Activated CD4-positive, alpha-beta T cell treated with anti-CD3 and anti-CD28 coated beads, Interleukin-2, amount 10 ng/mL, durations not matched to agents 7 days and 5 days (primary cell): ENCODE measurements at places on chromosomes 2 and 18.

GRCh38 chr18:45355944-45356520 is 259.2 kb upstream of the SLC14A2 start:
- DNase-seq = no peak
- H3K4me1 ChIP-seq = no peaks in the 10 kb centered on the region
- H3K27ac ChIP-seq = no peak overlapping the region
- no peaks in the 10 kb centered on the region for H3K27me3 ChIP-seq

DNA sequence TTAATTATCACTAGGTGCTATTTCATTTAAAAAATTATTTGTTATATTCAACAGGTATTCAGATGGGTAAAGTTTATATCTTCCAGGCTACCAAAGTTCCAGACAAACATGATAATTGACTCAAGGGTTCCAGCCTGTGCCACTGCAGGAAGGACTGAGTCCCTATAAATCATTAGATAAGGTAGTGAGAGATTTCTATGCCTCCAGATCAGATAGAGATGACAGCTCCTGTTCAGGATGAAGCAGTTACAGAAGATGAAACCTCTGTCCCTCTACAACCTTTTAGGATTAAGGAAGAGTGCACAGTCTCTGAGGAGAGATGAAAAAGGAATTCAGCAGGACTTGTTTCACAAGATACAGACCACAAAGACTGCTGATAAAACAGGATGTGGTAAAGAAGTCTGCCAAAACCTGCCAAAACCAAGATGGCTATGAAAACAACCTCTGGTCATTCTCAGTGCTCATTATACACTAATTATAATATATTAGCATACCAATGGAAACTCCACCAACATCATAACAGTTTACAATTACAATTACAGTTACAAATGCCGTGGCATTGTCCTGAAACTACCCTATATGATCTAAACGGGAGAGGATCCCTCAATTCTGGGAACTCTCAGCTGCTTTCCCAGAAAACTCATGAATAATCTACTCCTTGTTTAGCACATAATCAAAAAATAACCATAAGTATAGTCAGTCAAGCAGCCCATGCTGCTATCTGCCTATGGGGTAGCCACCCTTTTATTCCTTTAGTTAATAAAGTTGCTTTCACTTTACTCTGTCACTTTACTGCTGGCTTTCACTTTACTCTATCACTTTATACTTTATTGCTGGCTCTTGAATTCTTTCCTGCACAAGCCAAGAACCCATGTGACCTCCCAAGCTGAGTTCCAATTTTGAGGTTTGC is 288.5 kb downstream of the PDE11A start:
- peaks cover 9% of the 10 kb centered on the region for H3K36me3 ChIP-seq
- peak; percentile 41 for DNase-seq
- peaks cover 43% of the 10 kb centered on the region for H3K4me1 ChIP-seq
- H3K27me3 ChIP-seq = peaks cover 9% of the 10 kb centered on the region

DNA sequence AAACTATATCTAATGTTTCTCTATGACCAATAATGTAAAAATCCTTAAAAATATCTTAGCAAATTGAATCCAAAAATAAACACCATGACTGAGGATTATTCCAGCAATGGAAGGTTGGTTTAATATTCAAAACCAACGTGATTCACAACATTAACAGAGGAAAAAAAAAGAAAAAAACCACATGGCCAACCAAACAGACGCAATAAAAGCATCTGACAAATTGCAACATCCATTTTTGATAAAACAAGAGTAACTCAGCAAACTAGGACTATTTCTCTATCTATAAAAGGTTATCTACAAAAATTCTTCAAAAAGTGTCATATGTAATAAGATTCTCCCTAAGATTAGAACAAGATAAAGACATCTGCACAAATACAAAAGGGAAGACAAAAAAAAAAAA is 28.9 kb downstream of the PPP3R1 start:
- no peak for DNase-seq
- no peaks in the 10 kb centered on the region for H3K27me3 ChIP-seq
- peaks cover 71% of the 10 kb centered on the region for H3K4me1 ChIP-seq
- no peak overlapping the region for H3K27ac ChIP-seq
- H3K36me3 ChIP-seq = peaks cover 27% of the 10 kb centered on the region

- no peak overlapping the region for H3K27ac ChIP-seq
- H3K36me3 ChIP-seq = peaks cover 2% of the 10 kb centered on the region
- H3K27me3 ChIP-seq = no peaks in the 10 kb centered on the region
Observed at GRCh38 chr2:136215908-136216472, 98.0 kb upstream of the CXCR4 start.

DNA sequence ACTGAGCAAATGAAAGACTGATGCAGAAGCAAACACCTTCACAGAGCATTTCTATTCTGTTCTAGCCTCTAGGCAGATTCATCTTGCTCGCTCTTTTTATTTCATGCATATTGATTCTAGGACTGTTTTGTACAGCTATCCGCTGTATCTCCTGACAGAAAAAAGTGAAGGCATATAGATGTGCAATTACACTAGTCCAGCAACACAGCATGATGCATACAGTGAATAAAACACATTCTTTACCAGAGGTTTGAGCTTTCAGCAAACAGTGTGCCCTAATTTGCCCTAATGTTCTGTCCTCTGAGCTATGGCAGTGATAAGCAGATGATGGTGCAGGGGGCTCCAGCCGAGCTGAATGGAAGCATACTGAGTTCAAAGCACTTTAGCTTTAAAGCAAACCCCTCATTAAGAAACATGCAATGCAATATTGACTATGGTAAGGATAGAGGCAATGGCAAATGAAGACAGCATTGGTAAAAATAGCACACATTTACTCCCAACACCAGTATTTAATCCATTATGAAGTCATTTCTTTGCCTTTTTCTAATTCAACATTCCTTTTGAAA is 141.2 kb upstream of the RGPD4 start:
- H3K27me3 ChIP-seq = no peaks in the 10 kb centered on the region
- DNase-seq = no peak
- H3K36me3 ChIP-seq = no peaks in the 10 kb centered on the region
- H3K27ac ChIP-seq = no peak overlapping the region

DNA sequence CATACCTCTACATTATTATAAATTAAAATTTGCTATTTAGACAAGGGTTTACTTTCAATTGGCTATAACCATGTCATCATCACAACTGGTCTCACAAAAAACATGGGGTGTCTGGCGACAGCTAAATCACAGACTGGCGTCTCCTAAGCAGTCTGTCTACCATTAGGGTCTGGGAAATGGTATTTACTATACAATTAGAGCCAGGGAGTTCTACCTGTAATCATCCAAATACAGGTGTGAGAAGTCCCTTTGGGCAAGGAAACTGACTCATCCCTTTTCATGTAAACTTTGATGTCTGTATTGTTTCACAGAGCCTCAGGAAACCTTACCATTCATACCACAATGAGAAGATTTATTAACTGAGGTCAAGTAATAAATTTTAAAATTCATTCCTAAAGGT is 126.7 kb downstream of the OLA1 start:
- H3K36me3 ChIP-seq = peaks cover 10% of the 10 kb centered on the region
- H3K4me3 ChIP-seq = no peak overlapping the region
- no peak overlapping the region for H3K27ac ChIP-seq
- no peaks in the 10 kb centered on the region for H3K4me1 ChIP-seq
- H3K27me3 ChIP-seq = no peaks in the 10 kb centered on the region

- H3K27me3 ChIP-seq = no peaks in the 10 kb centered on the region
- H3K4me3 ChIP-seq = no peak overlapping the region
- H3K4me1 ChIP-seq = no peaks in the 10 kb centered on the region
- H3K36me3 ChIP-seq = no peaks in the 10 kb centered on the region
- DNase-seq = no peak
Observed at GRCh38 chr2:81093031-81093430, 788.5 kb upstream of the LRRTM1 start.

- H3K27me3 ChIP-seq = no peaks in the 10 kb centered on the region
- H3K36me3 ChIP-seq = peaks cover 22% of the 10 kb centered on the region
- no peak overlapping the region for H3K4me3 ChIP-seq
- no peak overlapping the region for H3K27ac ChIP-seq
Observed at GRCh38 chr2:143371616-143372015, 242.4 kb downstream of the ARHGAP15 start.

GRCh38 chr2:2590841-2591541 is 259.9 kb upstream of the MYT1L start:
- H3K4me1 ChIP-seq = no peaks in the 10 kb centered on the region
- H3K4me3 ChIP-seq = no peak overlapping the region
- H3K27me3 ChIP-seq = peaks cover 6% of the 10 kb centered on the region
- DNase-seq = no peak
- no peak overlapping the region for H3K27ac ChIP-seq

DNA sequence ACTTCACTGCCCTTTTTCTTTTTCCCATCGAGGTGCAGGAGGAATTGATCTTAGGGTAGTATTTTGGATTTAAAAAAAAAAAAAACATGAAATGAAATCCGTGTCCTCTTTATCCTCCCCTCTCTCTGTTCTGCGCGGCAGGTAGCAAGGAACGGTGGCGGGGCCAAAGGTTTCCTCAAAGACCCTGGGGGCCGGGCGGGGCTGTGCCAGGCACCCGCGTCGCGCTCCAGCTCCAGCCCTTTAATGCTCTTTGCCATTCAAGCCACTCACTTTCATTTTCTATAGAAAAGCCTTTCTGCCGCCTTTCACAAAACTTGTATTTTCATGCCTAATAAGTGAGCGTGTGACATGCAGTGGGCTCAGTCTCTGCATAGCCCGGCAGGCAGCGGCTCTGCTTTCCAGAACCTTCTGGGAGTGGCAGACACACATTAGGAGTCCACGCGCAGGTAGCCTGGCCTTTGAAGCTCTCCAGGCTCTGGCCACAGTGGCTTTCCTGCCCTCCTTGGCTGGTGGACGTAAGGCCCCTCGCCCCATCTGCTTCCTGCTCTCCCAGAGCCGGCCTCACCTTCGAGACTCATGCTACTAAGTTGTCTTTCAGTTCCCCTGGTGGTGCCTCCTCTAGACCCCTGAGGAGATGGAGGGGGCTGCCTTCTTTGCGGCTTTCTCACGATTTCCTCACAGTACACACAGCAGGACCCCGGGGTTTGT is 41.7 kb downstream of the AGAP1 start:
- H3K27me3 ChIP-seq = peaks cover 2% of the 10 kb centered on the region
- no peaks in the 10 kb centered on the region for H3K4me1 ChIP-seq
- no peak for DNase-seq
- no peak overlapping the region for H3K27ac ChIP-seq

GRCh38 chr18:5543773-5544389 is at the start of gene EPB41L3:
Gene EPB41L3 (minus strand): TSS chr18:5543997. CDS start chr18:5489183, 54,814 bp downstream.
- H3K36me3 ChIP-seq = no peaks in the 10 kb centered on the region
- DNase-seq = peak; percentile 32
- peaks cover 18% of the 10 kb centered on the region for H3K4me1 ChIP-seq

DNA sequence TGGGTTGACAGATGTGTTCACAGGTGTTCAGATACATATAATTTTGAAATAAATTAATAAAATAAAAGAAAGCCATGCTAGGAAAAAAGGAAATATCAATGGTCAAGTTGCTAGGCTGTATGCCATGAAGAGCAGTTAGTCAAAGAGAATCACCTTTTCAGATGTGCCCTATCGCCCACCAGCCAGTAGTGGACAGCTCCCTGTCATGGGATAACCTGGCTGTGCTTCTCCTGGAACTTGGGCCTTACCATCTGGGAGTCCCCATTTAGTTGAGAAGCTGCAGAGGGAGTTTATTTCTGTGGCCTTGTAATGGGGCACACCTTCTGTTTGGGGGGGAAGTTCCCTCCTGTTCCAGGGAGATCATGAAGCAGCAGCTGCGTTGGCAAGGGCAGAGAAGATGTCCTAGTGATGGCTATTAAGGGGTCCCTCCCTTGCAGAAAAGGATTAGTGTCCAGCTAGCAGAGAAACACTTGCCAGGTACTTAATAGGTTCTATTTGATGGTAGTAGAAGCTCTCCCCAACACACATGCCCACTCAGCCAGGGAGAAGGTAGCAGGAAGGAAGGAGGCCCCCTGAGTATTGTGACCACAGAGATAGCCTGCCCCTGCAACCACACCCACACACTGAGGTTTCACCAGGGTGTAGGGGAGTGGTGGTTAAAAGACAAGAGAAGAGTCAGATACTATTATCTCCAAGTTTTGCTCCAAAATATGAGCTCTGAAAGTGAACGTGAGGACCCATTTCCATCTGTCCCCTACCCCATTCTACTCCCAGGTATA is 117.7 kb downstream of the B3GNT2 start:
- peaks cover 38% of the 10 kb centered on the region for H3K4me1 ChIP-seq
- peak overlapping the region; percentile 87 for H3K27ac ChIP-seq
- H3K36me3 ChIP-seq = no peaks in the 10 kb centered on the region
- H3K27me3 ChIP-seq = no peaks in the 10 kb centered on the region

- H3K27ac ChIP-seq = no peak overlapping the region
- DNase-seq = no peak
- H3K36me3 ChIP-seq = peaks cover 16% of the 10 kb centered on the region
- peaks cover 10% of the 10 kb centered on the region for H3K4me1 ChIP-seq
Observed at GRCh38 chr2:24762518-24762917, 30.7 kb downstream of the PTRHD1 start.

GRCh38 chr18:51168960-51169662 is 28.4 kb downstream of the MEX3C start:
- peak overlapping the region; percentile 84 for H3K27ac ChIP-seq
- peak; percentile 13 for DNase-seq

DNA sequence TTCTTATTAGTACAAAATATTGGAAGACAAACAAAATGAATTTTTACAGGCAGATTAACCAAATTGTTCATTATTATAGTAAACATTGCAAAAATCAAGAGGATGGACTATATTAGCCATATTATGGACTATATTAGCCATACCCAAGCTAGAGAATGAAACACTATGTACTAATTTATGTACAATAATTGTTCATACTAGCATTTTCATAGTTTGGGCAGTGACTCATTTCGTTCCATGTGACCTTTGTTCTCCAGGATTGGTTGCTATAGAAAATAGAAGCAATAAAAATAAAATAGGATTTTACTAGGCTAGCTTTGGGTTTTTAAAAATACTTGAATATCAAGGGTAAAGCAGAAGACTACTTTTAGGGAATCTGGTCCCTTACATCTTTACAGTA is 176.8 kb downstream of the ZEB2 start:
- H3K36me3 ChIP-seq = peaks cover 1% of the 10 kb centered on the region
- H3K27me3 ChIP-seq = no peaks in the 10 kb centered on the region
- no peak overlapping the region for H3K27ac ChIP-seq
- no peaks in the 10 kb centered on the region for H3K4me1 ChIP-seq
- no peak overlapping the region for H3K4me3 ChIP-seq

DNA sequence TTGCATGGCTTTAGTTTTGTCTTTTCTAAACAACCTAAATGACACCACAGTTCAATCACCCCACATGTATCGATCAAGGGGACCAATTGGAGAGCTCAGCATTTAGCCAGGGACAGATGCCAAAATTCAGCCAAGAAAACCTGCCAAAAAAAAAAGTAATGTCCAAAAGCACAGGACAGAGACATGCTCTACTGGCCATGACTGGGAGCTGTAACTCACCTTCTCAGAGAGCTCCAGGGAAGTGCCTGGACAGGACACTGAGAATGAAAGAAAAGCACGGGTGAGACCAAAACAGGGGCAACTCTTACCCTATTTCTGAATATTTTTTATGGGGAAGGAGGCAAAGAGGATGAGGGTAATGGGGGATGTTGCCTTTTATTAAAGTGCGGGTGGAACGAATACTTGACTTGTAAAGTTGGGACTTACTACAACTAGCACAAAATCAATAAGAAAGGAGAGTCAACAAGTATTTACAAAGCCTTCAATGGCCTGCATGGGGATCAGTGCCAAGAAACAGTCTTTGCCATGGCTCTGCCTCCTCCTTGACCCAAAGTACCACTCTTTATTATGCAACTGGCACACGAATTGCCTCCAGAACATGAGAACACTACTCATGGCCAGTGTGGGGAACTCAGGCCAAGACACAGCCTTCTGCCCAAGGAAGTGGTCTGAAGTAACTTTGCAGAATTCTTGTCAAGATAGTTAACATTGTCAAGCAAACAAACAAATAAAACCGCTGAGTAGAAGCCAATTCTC is 72.9 kb upstream of the HK2 start:
- H3K4me1 ChIP-seq = peaks cover 10% of the 10 kb centered on the region
- no peaks in the 10 kb centered on the region for H3K36me3 ChIP-seq
- no peak for DNase-seq
- H3K4me3 ChIP-seq = no peak overlapping the region
